ENCODE measurements at places on chromosomes 4 and X.

GRCh38 chr4:79176351-79176750 lies 149.5 kb downstream of the NAA11 start:
- no peak for DNase-seq

DNA sequence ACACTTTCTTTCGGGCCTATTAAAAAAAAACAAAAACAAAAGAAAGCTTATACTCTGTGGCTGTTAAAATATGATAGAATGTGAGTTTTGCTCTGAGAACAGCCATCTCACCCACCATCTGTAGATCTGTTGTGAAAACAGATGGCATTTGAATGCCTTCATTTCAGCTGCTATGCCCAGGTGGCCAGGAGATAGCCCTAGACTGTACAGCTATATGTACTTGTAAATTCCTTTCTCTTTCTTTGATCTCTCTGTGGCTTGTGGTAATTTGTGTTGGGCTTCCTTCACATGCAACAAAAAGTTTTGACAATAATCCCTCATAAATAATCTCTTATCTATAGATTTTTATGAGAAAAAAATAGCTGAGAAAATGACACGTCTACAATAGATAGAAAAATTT lies 38.1 kb downstream of the PNPLA4 start:
- no peak for DNase-seq

DNA sequence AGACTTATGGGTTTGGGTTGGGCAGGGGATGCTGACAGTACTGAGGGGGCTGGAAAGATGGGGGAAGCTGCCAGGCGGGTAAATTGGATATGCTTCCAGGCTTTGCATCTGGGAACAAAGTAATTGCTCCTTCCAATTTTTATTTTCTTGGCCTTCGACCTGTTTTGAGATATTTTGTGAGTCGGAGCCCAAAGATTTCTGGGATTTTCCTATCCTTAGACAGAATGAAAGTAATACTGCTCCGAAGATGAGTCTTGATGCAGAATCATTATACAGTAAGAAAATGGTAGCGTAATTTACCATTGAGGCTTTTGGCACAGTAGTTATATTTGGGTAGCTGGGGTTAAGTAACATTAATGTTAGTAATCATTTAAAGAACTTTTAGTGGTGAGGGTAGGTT lies 1.4 kb downstream of the SMARCA5 start:
- DNase-seq = no peak

DNA sequence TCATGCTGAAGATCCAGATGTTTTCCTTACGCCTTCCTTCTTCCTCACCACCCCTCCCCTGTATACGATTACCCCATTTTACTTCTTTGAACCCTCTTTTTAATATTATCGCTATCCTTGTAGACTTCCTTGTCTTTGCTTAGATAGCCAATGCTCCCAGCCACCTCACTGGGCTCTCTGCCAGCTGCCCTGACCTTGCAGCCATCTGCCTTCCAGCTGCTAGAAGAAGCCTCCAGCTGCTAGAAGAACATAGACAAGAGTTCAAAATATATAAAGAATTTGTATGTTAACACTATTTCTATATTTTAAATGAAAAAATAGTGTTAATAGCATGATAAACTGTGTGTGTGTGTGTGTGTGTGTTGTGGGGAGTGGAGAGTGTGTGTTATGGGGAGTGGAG lies 374.7 kb downstream of the ANKRD50 start:
- DNase-seq = no peak

DNA sequence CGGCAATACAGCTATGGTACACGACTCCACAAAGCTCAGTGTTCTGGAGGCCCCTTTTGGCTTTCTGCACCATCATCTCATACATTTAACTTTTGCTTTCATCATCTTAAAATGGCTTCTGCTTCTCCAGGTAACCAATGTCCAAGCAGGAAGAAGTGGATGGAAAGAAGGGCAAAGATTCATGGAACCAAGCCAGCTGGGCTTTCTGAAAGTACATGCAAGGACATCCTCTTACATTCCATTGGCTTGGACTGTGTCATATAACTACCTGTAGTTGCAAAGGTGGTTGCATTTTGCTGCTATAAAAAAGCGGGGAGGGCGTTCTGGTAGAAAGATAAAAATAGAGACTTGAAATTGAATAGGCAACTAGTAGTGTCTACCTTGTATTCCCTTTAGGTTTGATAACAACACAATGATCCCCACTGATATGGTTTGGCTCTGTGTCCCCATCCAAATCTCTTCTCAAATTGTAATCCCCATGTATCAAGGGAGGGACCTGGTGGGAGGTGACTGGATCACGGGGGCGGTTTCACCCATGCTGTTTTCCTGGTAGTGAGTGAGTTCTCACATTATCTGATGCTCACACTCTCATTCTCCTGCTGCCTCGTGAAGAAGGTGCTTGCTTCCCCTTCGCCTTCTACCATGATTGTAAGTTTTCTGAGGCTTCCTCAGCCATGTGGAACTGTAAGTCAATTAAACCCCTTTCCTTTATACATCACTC lies 6.7 kb upstream of the FHIP1A start:
- DNase-seq = no peak

- no peak for DNase-seq
Observed at GRCh38 chr4:135508006-135508714, 1306.6 kb upstream of the PABPC4L start.

- DNase-seq = no peak
Observed at GRCh38 chr4:188728359-188728758, 589.1 kb downstream of the TRIML1 start.

DNA sequence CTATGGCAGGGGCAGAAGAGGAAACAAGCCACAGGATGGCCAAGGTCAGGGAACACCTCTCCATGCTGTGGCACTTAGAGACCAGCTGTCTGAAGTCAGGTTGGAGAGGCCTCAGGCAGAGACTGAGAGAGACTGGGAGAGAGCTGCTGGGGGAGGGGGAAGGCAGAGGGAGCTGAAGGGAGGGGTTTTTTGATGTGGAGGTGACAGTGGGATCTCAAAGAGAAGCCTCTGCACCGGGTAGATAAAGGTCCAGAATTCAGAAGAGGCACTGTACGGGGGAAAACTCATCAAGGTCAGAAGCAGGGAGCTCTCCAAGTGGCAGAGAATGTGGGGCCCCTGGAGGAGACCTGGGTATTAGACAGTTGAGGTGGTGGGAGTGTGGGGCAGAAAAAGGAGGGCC lies 41.6 kb upstream of the HMGB3 start:
- DNase-seq = no peak

GRCh38 chr4:68673143-68673542 lies 2.7 kb upstream of the UGT2B15 start:
- no peak for DNase-seq

- DNase-seq = no peak
Observed at GRCh38 chr4:78517050-78517652, 34.4 kb upstream of the ANXA3 start.

- DNase-seq = no peak
Observed at GRCh38 chrX:12966151-12966550, 8.8 kb upstream of the TMSB4X start.

- DNase-seq = no peak
Observed at GRCh38 chr4:61493470-61493869, 293.3 kb downstream of the ADGRL3 start.

GRCh38 chr4:20272411-20272872 lies 20.7 kb downstream of the SLIT2 start:
- no peak for DNase-seq

DNA sequence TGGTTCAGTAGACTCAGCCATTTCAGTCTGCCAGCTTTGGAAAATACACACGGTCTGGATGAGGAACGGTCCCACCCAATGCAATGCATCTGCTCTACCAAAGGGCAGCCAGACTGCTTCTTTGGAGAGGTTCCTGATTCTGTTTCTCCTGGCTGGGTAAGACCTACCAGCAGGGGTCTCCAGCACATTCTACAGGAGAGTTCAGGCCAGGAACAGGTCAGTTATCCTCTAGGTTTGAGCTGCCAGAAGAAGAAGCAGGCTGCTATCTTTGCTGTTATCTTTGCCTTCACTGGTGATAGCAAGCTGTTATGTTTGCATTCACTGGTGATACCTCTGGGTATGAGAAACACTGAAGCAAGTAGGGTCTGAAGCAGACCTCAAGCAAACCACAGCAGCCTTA lies 45.5 kb upstream of the PBDC1 start:
- DNase-seq = no peak

DNA sequence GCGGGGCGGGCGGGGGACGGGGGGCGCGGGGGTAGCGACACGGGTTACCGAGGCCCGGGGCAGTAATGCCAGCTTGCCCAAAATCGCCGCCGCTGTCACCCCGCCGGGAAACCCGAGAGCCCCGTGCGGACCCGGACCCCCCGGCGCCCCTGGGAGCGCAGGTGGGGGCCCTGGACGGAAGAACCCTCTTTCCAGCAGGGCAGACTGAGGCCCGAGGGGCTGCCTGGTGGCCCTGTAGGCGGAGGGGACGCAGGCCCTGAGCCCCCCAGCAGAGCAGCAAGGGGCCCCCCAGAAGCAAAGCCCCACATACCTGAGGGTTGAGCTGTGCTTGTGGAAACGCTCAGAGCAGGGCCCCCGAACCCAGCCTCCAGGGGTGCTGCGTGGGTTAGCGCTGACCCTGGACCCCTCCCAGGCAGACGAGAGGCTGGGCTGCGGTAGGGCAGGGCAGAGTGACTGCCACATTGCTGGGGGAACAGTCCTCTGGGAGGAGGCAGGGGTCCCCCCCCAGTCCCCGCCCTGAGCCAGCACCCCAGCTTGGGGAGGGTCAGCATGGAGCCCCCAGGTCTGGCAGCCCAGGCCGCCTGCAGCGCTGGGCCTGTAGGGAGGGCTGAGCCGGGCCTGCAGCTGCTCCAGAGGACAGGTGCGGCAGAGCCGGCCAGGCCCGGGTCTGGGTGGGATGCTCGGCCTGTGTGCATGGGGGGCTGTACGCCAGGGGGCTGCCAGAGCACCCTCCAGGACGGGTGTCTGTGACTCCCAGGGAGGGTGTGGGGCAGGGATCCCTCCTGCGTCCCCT lies 646 bp downstream of the DOK7 start:
- no peak for DNase-seq

DNA sequence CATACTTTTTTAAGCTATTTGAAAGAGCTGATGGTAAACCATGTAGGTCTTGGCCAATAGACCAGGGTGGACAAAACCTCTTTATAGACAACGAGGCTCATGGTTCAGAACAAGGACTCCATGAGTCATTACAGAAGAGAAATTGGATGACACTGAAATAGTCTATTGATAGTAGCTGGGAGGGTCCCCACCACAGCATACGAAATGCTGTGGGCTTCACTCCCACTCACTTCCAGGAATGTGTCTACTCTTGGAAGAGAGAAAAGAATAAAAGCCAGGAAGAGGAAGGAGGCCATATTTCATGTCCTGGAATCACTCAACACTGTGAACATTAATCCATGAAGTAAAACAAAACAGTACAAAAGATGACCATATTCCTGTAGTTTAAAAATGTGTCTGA lies 82.3 kb upstream of the MXRA5 start:
- DNase-seq = no peak

- no peak for DNase-seq
Observed at GRCh38 chr4:159736411-159736810, 633.5 kb downstream of the RAPGEF2 start.

DNA sequence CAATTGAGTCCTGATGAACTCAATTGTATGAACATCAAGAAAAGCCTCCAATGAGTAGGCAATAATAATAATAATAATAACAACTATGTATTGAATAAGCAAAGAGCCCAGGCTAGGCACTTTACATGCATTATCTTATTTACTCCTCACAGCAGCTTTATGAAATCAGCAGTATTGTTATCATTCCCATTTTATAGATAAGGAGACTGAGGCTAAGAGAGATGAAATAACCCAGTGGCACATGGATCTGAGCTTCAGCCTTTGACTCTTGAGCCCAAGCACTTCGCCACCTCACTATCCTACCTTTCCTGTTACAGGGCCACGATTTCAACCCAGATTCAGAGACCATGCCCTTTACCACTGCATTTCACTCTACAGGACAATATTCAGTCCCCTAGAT lies 3.2 kb downstream of the RAB33A start:
- no peak for DNase-seq

DNA sequence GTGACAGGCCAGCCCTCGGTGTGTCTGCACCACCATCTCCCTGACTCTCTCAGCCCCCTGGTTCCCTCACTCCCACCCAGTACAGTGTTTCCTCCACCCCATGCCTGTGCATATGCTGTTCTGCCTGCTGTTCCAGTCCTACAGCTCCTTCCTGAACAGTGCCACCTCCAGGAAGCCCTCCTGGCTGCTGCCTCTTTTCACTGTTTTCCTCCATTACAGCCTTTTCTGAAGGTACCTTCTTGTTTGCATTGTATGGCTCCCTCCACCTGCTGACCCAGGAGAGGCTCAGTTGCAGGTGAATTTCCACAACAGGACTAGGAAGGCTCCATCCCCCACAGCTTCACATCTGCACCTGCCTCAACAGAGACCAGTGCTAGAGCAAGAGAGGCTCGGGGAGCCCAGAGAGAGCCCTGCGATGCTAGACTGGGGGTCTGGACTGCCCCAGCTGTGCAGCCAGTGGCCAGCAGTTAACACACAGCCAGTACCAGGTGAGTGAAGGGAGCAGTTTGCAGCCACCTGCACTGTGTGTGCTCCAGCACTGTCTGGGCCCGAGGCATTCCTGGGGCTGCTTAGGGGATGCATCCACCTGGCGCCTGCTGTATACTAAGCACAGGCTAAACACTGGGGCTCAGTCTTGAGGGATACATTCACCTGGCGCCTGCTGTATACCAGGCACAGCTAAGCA lies 92.0 kb downstream of the ADRA2C start:
- DNase-seq = no peak

GRCh38 chr4:74123065-74123728 lies 24.2 kb upstream of the CXCL2 start:
- no peak for DNase-seq

DNA sequence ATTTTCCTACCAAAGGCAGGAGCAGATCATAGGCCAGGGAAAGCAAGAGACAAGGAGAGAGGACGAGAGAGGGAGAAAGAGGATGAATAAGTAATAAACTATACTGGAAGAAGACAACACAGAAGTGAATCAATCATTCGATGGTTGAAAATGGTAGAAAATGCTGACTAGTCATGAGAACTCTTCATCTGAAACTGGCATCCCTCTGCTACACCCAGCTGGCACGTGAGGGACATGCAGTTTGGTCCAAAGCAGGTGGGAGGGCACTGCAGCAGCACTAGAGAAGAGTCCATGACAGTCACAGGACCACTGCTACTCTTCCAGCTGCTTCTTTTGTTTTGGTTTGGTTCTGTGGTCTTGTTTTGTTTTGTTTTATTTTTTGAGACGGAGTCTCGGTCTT lies 74.1 kb downstream of the AFAP1 start:
- DNase-seq = no peak

DNA sequence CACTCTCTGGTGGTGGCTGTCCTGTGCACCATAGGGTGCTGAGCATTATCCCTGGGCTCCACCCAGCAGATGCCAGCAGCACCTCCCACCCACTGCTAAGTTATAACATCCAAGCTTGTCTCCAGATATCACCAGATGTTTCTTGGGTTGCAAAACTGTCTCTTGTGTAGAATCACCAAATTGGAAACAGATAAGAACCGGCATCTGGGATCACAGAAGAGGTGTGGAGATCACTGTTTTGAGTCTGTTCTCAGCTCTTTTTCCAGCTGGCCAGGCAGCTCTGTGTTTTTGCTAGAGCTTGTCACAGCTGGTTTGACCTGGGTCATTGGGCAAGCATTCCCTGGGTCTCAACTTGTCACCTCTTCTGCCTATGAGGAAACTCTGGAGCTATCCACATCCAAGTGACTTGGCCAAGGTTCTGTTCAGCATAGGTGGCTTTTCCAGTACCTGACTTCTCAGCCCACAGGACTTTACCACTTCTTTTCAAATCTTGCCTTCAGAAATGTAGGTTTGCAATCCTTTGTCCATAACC lies 15.3 kb upstream of the PUDP start:
- DNase-seq = no peak

All from thoracic aorta (tissue), 2 donors.